Endodermal cell (in vitro differentiated cells): ENCODE measurements at places on chromosomes 4 and X.

DNA sequence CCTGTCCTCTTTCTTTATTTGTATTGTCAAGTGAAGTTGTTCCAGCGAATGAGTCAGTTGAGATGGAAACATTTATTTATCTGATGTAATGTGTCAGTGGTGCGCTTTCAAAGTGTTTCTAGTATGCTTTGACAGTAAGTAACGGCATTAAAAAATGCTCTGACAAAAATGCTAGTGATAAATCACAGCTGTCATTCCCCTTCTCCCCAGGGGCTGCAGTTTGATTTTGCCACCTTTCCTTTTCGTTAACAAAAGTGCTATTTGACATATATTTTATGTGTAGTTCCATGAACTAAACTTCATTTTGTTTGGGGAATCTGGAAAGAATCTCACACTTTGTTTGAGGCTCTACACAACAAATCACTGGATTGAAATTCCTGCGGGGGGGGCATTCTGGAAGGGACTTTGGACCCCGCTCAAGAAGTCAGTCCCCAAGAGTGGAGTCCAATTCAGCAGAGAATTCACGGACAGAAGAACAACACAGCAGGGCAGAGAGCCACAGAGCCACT, 7.6 kb upstream of the TBC1D19 start:
- peak; percentile 52 for DNase-seq

- no peak for DNase-seq
Observed at GRCh38 chr4:6852582-6852981, 57.0 kb upstream of the TBC1D14 start.

DNA sequence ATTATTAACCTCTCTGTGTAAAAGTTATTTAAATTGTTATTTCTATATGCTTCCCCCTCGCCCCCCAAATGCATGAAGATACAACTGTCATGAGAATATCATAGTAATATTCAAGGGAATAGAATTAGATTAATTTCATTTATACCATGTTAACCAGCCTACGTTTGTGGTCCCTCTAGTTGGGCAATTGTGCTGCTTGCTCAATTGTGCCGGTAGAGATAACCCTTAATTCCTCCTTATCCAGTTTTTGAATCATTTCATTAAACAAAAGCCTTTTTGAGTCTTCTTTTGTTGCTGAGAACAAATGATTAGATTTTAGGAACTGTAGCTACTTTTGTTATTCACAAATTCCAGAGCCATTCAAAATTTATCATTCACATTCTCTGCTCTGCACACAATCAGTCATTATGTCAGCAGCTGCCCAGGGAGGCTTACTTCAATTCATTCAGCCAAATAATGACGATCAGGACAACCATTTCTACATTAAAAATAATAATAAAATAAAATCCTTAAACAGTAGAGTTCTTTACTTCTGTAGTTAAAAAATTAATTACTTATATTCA, 98.1 kb downstream of the ADGRL3 start:
- no peak for DNase-seq

- no peak for DNase-seq
Observed at GRCh38 chr4:48226199-48226598, 43.4 kb downstream of the TEC start.

DNA sequence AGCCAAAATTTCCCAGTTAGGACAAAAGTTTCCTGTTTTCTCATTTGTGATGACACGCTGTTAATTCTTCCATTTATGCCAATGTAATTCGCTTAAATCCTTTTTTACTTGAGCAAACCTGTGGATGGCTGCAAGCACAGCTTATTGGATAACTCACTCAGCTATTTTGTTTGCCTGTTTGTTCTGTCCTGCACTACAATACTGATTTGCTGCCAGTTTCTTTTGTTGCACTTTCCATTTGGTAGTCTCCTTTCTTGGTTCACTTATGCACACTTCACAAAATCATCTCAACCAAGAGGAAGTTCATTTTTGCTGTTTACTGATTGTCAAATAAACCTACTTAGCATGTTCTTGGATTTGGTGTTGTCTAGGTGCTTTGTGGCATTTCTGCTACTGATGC, 40.3 kb downstream of the MFAP3L start:
- DNase-seq, result no peak

GRCh38 chr4:185020293-185020808, 2.1 kb downstream of the HELT start:
- DNase-seq, result peak; percentile 83

- peak; percentile 75 for DNase-seq
Observed at GRCh38 chrX:17737986-17738713, 857 bp downstream of the SCML1 start.

- no peak for DNase-seq
Observed at GRCh38 chr4:55318175-55319129, 27.6 kb upstream of the SRD5A3 start.

GRCh38 chr4:142512161-142512560, 333.9 kb downstream of the INPP4B start:
- no peak for DNase-seq

- DNase-seq, result peak; percentile 68
Observed at GRCh38 chr4:101031971-101032370, 315.4 kb downstream of the PPP3CA start.

DNA sequence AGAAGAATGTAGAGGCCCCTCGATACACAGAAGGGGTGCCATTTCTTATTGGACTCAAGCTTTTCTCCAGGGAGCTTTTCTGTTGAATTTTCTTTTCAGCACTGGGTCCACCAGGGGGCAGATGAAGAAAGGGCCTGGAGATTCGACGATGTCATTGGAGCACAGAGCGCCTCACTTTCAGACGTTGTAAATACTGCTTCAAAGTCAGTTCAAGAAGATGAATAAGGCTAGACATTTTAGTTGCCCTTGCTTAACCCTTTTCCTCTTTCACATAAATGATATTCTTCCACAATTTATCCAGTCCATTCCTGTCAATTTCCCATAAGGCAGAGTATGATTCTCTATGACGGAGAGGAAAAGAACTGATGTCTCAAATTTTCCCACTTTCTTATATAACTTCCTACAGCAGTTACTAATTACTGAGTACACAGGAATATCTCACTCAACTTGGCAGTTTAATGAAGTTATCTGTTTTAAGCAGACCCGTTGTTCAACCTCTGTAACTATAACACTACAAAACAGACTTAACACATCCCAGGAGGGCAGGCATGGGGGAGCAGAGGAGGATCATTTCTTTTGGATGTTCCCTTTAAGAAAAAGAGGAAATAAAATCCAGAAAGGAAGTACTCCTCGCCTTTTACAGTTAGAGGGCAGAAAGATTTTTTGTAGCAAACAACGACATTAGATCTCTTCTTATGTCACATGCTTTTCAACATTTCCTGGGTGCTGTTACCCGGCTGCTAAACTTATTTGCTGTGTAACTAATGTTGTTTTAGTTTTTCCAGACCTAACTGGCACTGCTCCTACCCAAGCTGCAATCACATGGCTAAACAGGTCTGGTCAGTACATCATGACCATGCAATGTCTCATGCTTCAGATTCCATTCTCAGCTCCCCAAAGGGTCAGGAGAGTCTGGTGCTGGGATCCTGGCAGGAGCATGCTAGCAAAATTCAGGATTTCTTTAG, 12.2 kb upstream of the CENPU start:
- DNase-seq, result peak; percentile 87

- no peak for DNase-seq
Observed at GRCh38 chr4:4969298-4969697, 50.0 kb downstream of the CYTL1 start.

DNA sequence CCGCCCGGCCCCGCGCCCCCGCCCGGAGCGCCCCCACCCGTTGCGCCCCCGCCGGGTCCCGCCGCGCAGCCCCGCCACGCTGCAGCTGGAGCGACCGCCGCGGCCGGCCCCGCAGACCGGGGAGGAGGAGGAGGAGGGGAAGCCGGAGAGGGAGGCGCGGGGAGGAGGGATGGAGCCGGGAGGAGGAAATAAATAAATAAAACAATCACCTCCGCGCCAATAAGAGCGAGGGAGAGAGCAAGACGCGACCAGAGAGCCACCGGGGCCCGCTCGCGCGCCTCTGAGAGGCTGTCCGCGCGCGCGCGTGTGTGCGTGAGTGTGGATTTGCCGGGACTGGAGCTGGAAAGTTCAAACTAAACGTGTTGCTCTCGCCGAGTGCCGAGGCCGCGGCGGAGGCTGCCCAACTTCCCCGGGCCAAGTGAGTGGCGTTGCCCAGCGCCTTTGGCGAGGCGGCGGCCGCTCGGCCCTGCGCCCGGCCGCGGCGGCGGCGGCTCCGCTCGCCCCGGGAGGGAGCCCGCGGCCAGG, 2184.4 kb upstream of the TENM3 start:
- DNase-seq, result peak; percentile 89
